ENCODE measurements at places on chromosomes 11 and 22. TPM values are rescaled to one million over a fixed set of nuclear protein-coding genes. Genes with fewer than 3 reads are reported as not detected.

The BIK gene
- 0.87 TPM for total RNA-seq

The F2 gene
- total RNA-seq, result not detected

GRCh38 chr11:58562375-58562800 is 13.3 kb downstream of the LPXN start:
- DNase-seq, result no peak

The CCDC73 gene
- total RNA-seq, result not detected

DNA sequence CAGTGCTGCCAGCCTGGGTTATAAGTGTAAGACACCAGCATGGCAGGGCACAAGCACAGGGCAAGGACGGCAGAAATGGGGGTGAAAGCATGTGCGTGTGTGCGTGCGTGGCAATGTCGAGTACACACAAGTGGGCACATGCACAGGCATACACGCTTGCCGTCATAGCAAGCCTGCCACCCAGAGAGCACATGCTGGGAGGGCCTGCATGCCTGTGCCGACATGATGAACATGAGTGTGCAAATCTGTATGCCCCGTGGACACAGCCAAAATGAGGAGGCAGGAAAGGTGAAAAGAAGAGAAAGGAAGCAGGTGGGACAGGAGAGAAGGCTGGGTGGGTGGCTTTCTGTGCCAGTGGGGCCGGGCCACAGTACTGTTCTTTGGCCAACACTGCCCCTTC is 62.9 kb downstream of the NECTIN1 start:
- no peak for DNase-seq

GRCh38 chr22:17817511-17818065 is 43.3 kb upstream of the BID start:
- no peak for DNase-seq

DNA sequence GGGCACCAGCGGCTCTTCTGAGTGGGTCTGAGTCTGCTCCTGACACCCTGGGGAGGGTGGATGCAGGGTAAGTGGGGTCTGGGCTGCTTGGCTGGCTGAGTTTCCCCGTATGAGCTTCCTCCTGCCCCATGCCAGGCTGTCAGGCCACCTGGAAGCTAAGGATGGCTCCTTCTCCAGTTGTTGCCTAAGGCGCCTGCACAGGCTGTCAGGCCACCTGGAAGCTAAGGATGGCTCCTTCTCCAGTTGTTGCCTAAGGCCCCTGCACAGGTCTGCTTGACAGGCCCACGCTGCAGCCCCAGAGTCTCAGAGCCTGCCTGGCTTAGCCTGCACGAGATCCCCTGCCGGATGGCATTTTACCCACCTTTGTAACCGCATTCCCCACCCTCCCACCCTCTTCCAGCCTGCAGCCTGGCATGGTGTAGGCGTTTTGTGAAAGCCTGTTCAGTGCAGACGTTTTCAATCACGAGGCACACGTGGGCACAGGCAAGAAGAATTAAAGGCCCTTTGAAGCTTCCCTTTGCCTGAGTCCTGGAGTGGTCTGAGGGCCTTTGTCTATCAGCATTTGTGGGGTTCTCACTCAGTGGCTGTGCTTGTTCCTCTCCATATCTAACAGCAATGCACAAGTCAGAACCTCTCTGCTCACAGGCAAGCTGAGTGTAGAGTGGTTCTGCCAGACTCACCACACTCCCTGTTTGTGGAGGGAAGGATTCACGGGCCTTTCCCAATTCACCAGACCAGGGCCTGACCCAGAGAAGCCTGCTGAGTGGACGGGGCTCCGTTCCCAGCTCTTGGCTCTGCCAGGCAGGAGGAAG is 40.2 kb upstream of the B3GAT1 start:
- DNase-seq, result peak; percentile 41

DNA sequence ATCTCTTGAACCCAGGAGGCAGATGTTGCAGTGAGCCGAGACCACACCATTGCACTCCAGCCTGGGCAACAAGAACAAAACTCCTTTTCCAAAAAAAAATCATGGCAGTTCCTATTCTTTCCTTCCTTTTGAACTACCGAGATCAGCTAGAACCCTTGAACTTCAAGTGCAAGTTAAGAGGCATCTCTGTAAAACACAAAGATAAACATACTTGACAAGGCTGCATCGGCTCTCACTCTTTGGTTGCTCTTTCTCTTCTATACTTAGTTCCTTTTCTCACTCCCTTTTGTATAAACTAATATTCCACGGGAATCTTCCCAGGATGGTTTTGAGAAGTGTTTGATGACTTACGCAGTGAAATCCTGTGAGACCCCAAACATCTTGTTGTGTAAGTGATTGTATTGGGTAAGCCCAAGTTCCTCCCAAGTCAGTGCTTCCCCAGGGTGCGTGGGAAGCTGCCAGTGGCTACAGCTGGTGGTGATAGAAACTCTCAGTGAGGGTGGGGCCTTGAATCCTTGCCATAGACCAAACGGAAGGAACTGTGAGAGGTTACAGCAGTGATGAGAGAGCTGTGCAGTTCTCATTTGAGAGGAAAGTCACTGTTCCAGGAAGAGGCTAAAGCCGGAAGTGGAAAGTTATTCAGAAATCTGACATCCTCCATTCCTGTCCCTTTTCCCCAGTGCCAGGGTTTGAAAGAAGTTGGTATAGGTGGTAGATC is 24.1 kb upstream of the CDC42EP2 start:
- DNase-seq, result peak; percentile 91

DNA sequence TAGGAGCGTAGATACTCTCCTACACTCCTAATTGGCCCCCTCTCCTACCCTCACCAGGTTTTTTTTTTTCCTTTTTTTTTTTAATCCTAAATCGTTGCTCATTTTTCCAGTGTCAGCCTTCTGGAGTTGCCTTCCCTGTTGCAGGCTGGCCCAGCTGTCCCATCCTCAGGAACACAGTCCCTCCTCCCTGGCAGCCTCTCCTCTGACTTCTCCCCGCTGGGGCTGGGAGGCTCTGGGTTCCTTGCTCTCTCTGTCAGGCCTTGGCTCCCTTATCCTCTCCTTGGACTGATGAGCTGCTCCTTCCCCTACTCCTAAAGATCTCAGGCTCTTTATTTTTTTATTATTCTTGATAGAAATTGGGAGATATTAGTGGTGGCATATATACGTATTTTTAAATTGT is 62.2 kb downstream of the PKNOX2 start:
- DNase-seq, result no peak

The CASP5 gene
- total RNA-seq, result 1.9 TPM

DNA sequence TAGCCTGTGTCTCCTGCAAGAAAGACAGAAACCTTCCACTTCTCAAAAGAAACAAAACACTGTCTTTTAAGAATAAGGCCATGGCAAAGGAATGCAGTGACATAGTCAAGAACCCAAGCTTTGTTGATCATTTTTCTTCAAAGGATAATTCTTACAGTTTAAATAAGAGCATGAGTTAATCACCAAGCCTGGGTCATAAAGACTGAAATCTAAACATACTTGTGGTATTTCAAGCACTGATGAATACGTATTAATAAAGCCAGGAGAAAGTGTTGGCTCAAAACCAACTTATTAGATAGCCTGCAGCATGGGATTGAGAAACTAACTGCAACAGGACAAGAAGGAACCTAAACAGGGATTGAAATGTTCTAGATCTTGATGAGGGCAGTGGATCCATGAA is 143.3 kb upstream of the MTNR1B start:
- no peak for DNase-seq

GRCh38 chr11:128195057-128195751 is 392.2 kb downstream of the ETS1 start:
- DNase-seq, result no peak

The GSTT2B gene
- total RNA-seq, result 9.8 TPM

The C11orf87 gene
- total RNA-seq, result 0.35 TPM

DNA sequence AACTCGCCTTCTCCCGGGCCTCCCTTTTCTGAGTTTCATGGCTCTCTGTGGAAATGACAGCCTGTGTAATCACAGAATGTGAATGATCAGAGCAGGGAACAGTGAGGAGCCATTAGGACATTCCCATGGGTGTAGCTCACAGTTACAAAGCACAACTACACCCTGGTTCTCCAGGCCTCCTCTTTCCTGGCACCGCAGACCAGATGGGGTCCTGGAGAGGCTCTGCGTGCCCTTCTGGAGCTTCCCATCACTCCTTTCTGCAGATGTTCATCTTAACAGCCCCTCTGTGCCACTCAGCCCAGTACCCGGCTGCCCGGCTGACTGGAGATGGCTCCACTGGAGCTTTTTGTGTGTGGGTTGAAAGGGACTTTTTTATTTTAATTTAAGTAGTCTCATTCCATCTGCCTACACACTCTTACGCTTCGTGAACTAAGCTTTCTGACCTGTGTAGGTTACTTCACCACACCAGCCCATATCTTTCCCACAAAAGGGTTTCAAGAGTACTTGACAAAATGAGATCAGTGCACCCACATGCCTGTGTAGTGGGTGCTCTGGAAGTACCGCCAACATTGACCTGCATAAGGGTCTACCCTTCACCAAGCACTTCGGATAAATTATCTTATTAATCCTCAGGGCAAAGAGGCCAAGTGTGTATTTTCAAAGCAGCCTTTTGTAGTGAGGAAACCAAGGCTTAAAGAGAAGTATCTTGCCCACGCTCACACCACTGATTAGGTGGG is 29.8 kb downstream of the SREBF2 start:
- DNase-seq, result no peak

The ASCL2 gene
- total RNA-seq, result 2.2 TPM

- DNase-seq, result no peak
Measured at GRCh38 chr11:133819746-133820315, 25.5 kb downstream of the SPATA19 start.

GRCh38 chr11:58060939-58061672 is 30.4 kb downstream of the OR6Q1 start:
- no peak for DNase-seq

The TRIM3 gene
- 22.0 TPM for total RNA-seq

- DNase-seq, result no peak
Measured at GRCh38 chr22:41479671-41480396, 10.9 kb downstream of the ACO2 start.

The MS4A6E gene
- not detected for total RNA-seq

GRCh38 chr11:119126675-119127268 is 5.4 kb downstream of the HINFP start:
- no peak for DNase-seq

- no peak for DNase-seq
Measured at GRCh38 chr22:34798605-34799004, 267.4 kb upstream of the ISX start.

DNA sequence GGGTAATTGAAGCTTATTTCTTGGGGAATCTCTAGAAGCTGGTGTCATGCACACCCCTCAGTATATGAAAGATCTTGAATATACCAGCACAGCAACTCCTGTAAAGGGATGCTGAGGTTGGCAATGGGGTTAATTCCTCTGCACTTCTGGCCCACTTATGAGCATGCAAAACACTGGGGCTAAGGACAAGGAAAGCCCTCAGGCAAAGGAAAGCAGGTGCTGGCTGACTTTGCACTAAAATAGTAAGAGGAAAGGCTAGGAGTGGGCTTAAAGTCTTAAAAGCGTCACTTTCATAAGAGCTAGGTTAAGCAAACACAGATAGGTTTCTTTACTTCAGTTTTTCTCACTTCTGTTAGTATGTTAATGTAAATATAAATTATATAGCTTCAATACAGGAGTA is 572.6 kb upstream of the LUZP2 start:
- no peak for DNase-seq

DNA sequence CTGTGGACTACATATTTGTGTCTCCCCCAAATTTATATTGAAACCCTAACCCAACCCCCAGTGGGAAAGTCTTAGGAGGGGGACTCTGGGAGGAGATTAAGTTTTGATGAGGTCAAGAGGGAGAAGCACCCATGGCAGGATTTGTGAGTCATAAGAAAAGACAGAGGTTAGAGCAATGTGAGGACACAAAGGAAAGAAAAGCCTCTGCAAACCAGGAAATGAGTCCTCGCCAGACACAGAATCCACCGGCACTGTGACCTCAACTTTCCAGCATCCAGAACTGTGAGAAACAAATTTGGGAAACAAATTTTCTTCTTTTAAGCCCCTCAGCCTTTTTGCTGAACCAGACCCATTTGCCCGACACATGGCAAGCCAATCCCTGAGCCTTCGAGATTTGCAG is 397.0 kb downstream of the NTM start:
- no peak for DNase-seq

The DBX1 gene
- not detected for total RNA-seq

GRCh38 chr11:71171576-71171975 is 80.8 kb downstream of the SHANK2 start:
- DNase-seq, result no peak

DNA sequence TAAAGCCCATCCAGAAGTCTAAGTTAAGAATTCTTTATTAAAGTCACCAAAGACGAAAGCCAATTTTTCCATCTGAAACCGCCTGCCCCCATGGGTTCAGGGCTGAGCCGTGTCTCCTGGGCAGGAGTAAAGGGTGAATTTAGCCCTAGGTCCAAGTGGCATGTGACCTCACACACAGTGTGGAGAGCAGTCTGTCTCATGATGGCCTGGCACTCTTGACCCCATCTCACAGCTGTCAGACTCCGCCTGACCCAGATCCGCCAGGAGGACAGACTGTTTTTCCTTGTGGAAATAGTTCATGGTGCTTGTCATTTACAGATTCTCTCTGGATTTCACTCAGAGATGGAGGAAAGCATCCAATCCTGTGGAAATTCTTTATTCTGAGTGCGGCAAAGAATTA is 109.7 kb downstream of the GALNT18 start:
- DNase-seq, result no peak

The SLC22A8 gene
- not detected for total RNA-seq

- no peak for DNase-seq
Measured at GRCh38 chr11:44559207-44559939, 6.1 kb upstream of the CD82 start.

- DNase-seq, result peak; percentile 64
Measured at GRCh38 chr11:2798951-2799761, 86.4 kb downstream of the CDKN1C start.

DNA sequence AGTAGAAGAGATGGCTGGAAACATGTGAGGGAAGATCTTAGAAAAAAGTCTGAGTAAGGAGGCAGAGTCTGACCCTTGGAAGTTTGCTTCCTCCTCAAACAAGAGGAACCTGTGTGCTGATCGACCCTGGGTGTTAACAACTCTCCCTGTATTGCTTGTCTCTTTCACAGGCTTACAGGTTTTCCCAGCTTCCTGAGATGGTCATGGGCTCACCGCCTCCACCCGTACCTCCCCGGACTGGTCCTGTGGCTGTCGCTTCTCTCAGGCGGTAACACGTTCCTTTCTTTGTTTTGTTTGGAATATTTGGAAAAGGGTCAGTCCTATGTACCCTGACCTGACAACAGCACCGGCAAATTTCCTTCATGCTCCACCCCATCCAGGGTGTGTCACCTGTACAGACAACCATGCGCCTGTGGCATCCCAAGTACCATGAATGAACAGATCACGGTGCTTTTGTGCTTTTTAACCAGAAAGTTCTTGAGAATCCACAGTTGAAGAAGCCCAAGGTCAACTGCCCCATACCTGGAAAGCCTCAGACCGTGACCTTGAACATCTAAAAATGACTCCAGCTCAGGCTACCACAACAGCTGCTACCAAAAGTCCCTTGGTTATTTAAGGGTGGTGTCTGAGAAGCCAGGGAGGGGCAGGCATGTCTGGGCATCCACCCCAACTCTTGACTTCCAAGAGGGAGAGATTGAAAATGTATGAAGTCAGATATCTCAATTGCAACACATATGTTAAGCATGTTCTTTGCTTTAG is 44.6 kb downstream of the C11orf91 start:
- DNase-seq, result no peak

- DNase-seq, result no peak
Measured at GRCh38 chr11:21560466-21560975, 632.4 kb upstream of the ANO5 start.

- peak; percentile 53 for DNase-seq
Measured at GRCh38 chr22:48744283-48744641, 1083.4 kb downstream of the BRD1 start.

The RAG2 gene
- not detected for total RNA-seq

Data from upper lobe of right lung (tissue), 1 donor.